ENCODE measurements at places on chromosomes 16 and 17.
A peak's percentile ranks its signal among the peaks of the same experiment; 100 is the strongest.

GRCh38 chr16:81562174-81562849, 117.7 kb downstream of the CMIP start:
- H3K27ac ChIP-seq: no peak overlapping the region
- no peak for DNase-seq
- H3K27me3 ChIP-seq: no peaks in the 10 kb centered on the region
- peaks cover 4% of the 10 kb centered on the region for H3K4me1 ChIP-seq
- no peak overlapping the region for H3K4me3 ChIP-seq
- H3K36me3 ChIP-seq: no peaks in the 10 kb centered on the region

- peak; percentile 54 for DNase-seq
- H3K4me1 ChIP-seq: no peaks in the 10 kb centered on the region
- H3K27me3 ChIP-seq: peaks cover 37% of the 10 kb centered on the region
- peaks cover 7% of the 10 kb centered on the region for H3K36me3 ChIP-seq
- peak overlapping the region; percentile 56 for H3K27ac ChIP-seq
- peak overlapping the region; percentile 98 for H3K4me3 ChIP-seq
These were observed 678 bp downstream of the SRP68 start for GRCh38 chr17:76071531-76072147.

DNA sequence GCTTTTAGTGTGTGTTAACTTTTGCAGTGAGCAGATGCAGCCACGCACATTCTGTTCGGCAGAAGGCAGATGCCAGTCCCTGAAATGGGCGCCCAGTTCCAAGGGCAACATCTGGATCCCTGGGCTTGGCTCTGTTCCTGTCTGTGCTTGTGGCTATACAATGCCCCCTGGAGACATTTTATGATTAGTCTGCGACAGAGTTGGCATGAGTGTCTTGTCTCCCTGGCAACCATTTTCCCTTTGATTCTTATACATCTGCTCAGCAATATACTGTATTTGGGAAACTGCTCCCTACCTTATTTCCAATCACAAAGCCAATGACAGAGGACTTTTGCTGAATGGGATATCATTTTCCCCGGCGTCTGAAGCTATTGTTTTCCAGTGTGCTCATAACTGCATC, 1629.5 kb upstream of the GOT2 start:
- no peak overlapping the region for H3K4me3 ChIP-seq
- no peaks in the 10 kb centered on the region for H3K27me3 ChIP-seq
- no peaks in the 10 kb centered on the region for H3K4me1 ChIP-seq
- no peak overlapping the region for H3K27ac ChIP-seq
- H3K36me3 ChIP-seq: no peaks in the 10 kb centered on the region

DNA sequence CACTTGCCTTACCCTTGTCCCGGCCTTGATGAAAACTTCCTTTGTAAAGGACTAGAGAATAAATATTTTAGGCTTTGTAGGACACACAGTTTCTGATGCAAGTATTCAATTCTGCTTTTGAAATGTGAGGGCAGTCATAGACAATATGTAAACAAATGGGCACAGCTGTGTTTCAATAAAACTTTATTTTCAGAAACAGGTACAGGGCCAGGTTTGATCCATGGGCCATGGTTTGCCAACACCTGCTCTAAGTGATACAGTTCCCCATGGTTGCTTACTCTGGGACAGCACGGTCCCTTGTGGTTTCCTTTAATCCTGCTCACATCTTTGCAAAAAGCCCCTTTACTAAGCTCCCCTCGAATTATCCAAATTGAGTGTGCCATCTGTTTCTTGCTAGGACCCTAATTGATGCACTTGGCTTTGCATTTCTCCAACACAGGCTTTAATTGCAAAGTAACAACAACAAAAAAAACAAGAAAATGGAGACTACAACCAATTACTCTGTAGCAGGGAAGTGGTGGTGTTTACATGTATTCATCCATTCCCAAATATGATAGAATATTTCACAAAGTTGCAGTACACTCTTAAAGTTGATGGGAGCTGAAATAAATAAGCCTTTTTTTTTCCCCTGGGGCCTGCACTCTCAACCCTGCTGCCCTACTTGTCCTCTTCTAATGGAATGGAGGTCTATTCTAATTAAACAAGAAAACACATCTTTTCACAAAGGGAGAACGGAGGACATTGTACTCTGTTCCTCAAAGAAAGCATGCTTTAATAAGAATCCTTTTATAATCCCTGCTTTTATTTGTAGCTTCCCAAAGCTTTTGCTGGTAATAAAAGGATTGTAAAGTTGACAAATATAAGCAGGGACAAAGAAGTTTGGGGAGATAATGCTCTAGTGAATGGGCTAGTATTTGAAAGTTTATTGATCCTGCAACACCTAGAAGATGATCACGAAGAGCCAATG, 37.7 kb upstream of the TOX3 start:
- H3K4me3 ChIP-seq: no peak overlapping the region
- no peaks in the 10 kb centered on the region for H3K36me3 ChIP-seq
- DNase-seq: no peak
- H3K27me3 ChIP-seq: no peaks in the 10 kb centered on the region

- H3K4me3 ChIP-seq: no peak overlapping the region
- no peaks in the 10 kb centered on the region for H3K36me3 ChIP-seq
- DNase-seq: no peak
- no peak overlapping the region for H3K27ac ChIP-seq
These were observed 57.9 kb upstream of the TNRC6A start for GRCh38 chr16:24671455-24671954.

DNA sequence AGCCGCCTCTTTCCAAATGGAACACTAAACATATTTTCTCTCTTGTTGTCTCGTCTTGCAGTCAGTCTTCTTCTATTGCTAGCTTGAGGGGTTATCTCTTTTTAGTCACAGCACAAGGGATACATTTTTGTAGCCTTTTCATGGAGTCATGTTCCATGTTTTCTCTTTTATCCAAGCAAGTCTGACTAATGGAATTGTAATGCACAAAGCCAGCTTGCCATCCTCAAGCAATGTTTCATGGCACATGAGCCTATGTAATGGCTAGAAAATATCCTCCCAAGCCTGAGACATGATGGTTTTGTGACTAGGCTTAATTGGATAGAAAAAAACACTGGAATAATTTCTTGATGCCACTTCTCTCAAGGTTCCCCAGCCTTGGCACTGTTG, 414.6 kb upstream of the GOT2 start:
- H3K4me3 ChIP-seq: no peak overlapping the region
- no peaks in the 10 kb centered on the region for H3K4me1 ChIP-seq
- H3K36me3 ChIP-seq: no peaks in the 10 kb centered on the region

DNA sequence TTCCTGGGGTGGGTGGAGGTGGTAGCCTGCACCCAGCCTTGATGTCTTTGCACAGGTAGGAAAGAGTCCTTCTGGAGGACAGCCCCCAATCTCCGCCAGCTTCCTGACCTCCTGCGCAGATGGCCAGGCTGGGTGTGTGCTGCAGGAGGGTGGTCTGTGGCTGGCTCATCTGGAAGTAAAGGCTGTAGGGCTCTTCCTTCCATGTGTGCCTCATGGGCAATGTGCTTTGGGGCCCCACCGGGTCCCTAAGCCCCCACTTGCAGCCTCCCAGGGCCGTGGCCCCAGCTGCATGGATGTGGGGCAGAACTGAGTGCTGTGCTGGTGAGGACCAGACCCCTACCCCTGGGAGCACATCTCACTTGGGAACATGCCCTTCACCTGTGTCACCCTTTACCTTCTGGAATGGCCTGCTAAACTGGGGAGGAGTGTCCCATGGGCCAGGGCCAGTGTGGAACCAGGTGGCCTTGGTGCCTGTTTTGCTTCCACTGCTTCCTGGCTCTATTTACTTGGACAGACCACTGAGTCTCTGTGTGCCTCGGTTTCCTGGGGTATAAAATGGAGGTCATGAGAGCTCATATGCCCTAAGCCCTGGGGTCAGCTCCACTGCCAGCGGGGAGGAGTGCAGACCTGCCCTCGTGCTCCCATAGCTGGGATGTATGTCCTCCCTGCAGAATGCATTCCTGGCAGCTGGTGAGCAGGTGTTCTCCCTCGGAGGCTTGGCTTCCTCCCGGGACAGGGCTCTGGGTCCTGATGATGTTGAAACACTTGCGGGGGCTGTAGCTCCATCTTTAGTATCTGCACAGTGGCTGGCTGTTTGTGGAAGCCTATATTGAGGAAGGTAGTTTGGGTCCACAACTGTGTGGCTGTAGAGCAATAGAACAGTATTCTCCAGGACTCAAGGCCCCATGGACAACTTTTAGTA, 18.0 kb downstream of the MPRIP start:
- H3K4me1 ChIP-seq: no peaks in the 10 kb centered on the region
- no peaks in the 10 kb centered on the region for H3K36me3 ChIP-seq
- H3K27ac ChIP-seq: no peak overlapping the region
- DNase-seq: no peak
- H3K4me3 ChIP-seq: no peak overlapping the region
